ENCODE measurements at places on chromosomes 3 and 15.

GRCh38 chr15:81957698-81958097, 88.1 kb downstream of the MEX3B start:
- DNase-seq, result no peak

DNA sequence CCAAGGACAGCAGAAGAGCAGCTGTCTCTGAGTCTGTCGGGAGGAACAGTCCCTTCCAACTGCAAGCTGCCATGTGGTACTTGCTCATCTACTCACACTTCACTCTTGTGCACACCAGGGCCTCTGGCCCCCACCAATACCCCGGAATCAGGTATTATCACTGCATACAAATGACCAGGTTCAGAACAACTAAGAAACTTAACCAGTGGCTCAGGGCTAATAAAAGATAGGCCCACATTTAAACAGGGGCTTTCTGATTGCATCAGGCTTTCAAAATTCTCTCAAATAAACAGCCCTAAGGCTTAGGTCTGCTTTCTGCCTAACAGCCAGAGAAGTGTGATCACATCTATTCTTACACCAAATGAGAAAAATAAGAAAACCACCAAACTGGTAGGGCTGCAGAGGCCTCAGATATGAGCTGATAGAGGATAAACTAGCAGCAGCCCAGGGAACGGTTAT, 20.7 kb downstream of the CCDC12 start:
- DNase-seq, result no peak

- peak; percentile 98 for DNase-seq
Observed at GRCh38 chr3:11096266-11097139, 57.8 kb upstream of the HRH1 start.

- DNase-seq, result no peak
Observed at GRCh38 chr3:127438951-127439350, 151.1 kb upstream of the PRR20G start.

GRCh38 chr3:178139116-178139515, 397.1 kb upstream of the KCNMB2 start:
- DNase-seq, result no peak

DNA sequence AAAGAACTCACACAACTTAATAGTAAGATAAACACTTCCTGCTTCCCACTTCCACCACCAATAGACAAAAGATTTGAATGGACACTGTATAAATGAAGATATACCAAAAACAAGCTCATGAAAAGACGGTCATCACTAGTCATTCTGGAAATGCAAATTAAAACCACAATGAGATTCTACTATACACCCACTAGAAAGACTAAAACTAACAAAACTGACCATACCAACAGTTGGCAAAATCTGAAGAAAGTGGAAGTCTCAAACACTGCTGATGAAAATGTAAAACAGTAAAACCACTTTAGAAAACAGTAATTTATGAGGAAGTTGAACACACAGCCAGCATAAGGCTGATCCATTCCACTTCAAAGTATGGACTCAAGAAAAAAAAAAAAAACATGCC, 35.6 kb upstream of the CD96 start:
- no peak for DNase-seq

- DNase-seq, result no peak
Observed at GRCh38 chr3:179069762-179070390, 1.7 kb downstream of the ZMAT3 start.

DNA sequence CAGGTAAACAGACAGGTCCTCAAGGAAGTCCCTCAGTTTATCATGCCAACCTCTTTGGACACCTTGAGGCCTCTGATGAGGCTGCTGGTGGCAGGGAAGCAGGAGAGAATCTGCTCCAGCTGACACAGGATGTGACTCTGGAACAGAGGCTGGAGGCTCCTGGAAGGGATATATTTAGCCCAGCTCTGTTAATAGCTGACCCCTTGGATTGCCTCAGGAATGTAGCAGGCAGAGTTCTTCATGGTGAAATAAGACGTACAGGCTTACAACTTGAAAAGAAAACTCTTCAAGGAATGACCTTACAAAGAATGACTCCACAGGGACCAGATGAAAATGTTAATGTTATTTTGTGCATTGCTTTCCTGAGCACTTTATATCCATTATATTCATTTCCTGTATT, 90.5 kb downstream of the AQP9 start:
- peak; percentile 31 for DNase-seq

All from NCI-H226 (cell line).